ENCODE measurements at places on chromosomes 7 and 10.

GRCh38 chr7:18353339-18353738 is 142.2 kb upstream of the HDAC9 start:
- DNase-seq, result no peak

GRCh38 chr10:8584666-8585065 is 530.2 kb downstream of the GATA3 start:
- DNase-seq, result no peak

- no peak for DNase-seq
These were observed 16.1 kb upstream of the FAM170B start for GRCh38 chr10:49149881-49150280.

DNA sequence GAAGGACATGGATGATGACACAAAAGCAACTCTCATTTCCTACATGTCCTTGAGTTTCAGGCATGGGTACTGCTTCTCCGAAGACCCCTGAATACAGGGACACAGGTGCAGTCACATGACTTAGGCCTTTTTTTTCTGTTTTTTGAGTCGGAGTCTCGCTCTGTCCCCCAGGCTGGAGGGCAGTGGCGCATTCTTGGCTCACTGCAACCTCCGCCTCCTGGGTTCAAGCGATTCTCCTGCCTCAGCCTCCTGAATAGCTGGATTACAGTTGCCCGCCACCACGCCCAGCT is 26.8 kb downstream of the IFT22 start:
- no peak for DNase-seq

- DNase-seq, result no peak
These were observed 34.1 kb downstream of the LRRC20 start for GRCh38 chr10:70348228-70348850.

DNA sequence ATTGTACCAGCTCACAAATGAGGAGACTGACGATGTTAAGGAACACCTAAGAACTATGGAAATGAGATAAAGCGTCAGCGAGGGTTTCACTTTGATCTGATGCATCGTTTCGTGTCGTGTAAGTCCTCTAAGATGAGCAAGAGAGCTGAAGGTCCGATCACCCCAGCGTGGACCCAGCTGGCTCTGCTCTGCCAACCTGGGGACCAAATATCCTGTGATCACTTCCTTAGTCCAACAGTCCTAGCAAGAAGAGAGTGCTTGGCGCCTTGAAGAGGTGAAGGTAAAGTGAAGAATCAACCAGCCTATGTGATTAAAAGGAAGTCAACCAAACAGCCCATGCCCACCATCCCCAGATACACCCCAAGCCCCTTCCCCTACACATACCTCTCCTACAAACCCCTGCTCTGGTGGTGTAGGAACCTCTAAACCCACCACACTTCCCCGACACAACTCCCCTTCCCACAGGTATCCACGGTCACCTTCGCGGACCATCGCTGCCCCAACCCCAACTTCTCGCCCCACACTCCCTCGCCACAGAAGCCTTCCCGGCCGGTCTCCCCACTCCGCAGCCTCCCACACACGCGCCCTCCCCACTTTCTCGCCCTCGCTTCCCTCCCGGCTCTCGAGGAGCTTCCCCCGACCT is 722 bp downstream of the UPF2 start:
- DNase-seq, result peak; percentile 37

- DNase-seq, result no peak
These were observed 24.0 kb downstream of the HOXA1 start for GRCh38 chr7:27071622-27072390.

GRCh38 chr10:86821388-86821999 is 65.1 kb downstream of the BMPR1A start:
- DNase-seq, result no peak

- no peak for DNase-seq
These were observed 112.7 kb downstream of the GFRA1 start for GRCh38 chr10:116160271-116160670.

GRCh38 chr10:86252079-86252478 is 114.5 kb downstream of the GRID1 start:
- DNase-seq, result no peak

- DNase-seq, result no peak
These were observed 7.7 kb downstream of the SLC37A3 start for GRCh38 chr7:140390466-140391190.

- DNase-seq, result no peak
These were observed 2.8 kb downstream of the SPRN start for GRCh38 chr10:133421336-133422222.

DNA sequence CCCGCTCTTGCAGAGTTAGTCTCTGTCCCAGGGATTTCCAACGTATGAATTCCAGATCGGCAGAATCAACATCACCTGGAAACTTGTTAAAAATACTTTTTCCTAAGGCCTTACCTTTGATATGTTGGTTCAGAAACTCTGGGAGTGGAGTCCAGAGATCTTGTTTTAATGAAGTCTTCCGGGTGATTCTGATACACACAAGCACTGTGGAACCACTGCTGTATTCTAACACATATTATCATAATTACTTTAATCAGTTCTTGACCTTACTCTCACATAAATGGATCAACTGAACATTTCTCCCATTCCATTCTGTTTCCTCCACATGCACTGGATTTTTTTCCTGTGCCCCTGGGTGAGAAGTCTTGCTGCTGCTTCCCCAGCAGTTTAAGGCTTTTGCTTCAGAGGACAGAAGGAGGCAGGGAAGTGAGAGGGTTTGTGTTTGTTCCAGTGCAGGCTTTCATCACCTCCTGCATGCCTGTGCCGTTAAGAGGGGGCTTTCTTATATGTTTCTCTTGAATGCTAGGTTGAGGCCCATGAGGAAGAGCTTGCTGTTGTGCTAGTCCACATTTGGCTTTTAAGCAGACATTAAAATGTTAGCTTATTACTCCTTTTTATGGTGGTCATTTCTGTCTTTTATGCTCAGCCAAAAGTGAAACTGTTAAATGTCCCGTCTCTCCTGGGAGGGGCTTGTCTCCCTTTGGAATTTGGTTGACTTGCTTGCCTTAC is 32.4 kb downstream of the CCSER2 start:
- DNase-seq, result no peak

DNA sequence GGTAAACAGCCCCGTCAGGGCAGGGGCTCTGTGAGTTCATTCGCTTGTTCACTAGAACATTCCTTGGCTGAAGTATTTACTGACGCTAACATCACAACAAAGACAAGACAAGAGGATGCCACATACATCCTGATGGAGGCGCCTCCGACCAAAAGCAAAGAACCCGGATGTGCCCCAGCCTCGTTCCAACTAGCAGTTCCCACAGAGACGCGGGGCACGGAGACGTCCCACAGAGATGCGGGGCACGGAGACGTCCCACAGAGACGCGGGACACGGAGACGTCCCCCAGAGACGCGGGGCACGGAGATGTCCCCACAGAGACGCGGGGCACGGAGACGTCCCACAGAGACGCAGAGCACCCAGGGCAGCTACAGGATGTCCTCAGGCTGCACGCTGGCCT is 35.4 kb upstream of the CFAP46 start:
- no peak for DNase-seq
